ENCODE measurements at places on chromosomes 12 and 14.

- peak; percentile 18 for DNase-seq
These were observed 5.5 kb upstream of the CISTR start for GRCh38 chr12:53757101-53757770.

DNA sequence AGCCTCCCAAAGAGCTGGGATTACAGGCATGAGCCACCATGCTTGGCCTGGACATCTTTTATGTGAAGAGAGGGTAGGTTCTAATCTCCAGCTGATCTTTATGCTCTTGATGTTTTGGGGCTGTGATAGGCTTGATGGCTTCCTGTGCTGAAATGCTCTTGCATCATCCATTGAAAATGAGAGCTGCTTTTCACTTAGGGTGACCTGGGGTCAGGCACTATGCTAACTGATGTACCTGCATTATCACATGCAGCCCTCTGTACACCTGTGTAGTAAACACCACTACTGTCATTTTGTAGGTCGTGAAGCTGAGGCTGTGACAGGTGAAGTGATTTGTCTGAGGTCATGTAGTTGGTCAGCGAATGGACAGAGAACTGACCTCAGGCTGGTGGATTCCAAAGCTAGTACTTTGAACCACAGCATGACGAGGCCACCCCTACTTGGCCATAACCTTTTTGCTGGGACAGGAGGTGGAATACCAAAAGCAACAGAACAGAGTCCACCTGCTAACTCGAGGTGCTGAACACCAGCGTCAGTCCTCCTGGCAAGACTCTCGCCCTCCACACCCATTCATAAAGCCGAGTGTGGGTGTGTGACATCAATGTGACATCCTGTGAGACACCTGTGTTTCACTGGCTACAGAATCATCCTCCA lies 69.1 kb downstream of the C12orf75 start:
- DNase-seq, result no peak

GRCh38 chr12:49201595-49202295 lies 12.9 kb upstream of the TUBA1A start:
- no peak for DNase-seq

DNA sequence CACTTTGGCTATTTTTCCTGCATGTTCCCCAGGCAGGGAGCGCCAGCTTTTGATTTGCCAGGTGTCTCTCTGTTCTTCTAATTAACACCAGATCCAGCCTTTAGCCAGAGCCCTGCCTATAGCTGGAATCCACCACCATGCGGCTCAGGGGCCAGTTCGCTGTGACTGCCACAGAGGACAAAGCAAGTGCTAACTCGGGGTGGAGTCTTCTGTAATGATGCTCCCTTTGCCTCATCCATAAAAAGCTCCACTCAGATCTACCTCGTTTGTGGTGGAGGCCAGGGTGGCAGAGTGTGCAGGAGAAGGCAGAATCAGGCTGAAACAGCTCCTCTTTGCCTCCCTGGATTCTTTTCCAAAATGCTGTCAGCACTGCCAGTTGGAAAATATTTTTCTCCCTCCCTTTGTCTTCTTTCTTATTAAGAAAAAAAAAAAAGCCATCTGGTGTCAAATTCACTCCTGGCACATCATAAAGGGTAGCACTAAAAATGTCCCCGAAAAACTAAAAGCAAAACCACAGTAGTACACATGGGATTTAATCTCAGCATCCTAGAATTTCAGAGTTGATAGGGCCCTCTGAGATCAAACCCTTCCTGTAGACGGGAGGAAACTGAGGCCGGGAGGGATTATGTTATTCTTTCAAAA lies 18.0 kb upstream of the CTDSP2 start:
- DNase-seq, result no peak

- DNase-seq, result no peak
These were observed 25.8 kb downstream of the KCNK10 start for GRCh38 chr14:88297306-88297705.

DNA sequence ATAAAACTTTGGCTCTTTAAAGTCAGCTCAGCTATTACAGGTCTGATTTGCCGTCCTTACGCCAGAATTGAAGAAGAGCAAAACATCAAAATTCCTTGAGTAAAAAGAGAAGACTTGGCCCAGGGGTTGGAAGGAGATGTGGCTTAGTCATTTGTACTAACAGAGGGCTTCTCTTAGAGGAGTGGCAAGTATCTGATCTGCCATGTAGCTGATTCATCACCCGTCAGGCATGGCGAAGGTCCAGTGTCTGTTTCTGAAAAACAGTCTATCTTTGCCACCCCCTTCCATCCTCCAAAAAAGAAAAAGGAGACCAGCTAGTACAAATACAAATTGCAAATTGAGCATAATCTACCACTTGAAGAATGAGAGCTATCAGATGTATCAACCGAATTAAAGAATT lies 91.9 kb downstream of the RAD52 start:
- no peak for DNase-seq

- DNase-seq, result no peak
These were observed 32.1 kb upstream of the FRMD6 start for GRCh38 chr14:51619561-51619960.

DNA sequence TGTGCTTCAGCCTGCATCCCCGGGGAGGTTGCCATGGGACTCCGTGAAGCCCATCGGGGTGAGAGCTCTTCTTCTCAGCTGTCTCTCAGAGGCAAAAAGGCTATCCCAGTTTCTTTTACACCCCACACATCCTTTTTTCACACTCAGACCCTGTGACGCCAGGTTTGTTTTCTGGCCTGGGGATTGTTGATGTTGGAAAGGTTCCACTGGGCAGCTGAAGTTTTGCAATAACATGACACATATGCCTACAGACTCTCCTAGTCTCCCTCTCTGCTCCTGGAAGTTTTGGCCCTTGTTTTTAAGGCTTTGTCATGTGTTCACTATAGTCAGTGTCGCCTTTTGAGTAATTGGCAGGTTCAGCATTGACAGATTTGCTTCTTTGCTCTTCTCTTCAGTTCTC lies 118.6 kb downstream of the SMOC1 start:
- no peak for DNase-seq

DNA sequence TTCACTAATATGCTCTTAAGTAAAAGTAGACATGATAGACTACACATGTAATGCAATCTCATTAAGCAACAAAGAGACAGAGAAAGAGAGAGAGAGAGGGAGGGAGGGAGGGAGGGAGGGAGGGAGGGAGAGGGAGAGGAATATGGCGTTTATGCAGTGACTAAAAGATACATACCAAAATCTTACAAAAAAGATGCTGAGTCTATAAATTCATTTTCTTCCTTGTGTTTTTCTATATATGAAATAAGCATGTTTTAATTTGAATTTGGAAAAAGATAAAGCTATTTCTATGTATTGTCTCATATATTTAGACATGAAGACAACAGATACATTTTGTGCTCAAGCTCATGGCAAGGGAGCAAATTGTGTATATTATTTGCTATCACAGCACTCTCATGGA lies 44.1 kb downstream of the LRFN5 start:
- DNase-seq, result no peak

- DNase-seq, result no peak
These were observed 34.4 kb downstream of the DIO2 start for GRCh38 chr14:80176893-80177292.

DNA sequence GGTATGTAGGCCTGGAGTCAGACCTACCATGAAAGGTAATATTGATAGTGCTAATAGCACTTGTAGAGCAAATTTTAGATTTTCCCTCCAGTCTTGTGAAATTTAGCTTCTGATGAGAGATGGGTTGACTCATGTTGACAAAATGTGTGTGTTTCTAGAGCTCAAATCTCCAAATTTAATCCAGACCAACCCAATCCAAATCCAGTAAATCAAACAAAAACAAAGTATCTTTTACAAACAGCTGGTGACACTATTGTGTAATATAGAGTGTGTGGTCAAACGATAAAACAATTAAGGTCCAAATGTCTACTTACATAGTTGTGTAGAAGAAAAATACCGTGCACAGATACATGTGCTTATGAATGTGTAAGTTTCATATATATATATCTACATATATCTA lies 63.4 kb upstream of the KITLG start:
- DNase-seq, result no peak

GRCh38 chr12:48787791-48788523 lies 932 bp downstream of the ADCY6 start:
- no peak for DNase-seq

DNA sequence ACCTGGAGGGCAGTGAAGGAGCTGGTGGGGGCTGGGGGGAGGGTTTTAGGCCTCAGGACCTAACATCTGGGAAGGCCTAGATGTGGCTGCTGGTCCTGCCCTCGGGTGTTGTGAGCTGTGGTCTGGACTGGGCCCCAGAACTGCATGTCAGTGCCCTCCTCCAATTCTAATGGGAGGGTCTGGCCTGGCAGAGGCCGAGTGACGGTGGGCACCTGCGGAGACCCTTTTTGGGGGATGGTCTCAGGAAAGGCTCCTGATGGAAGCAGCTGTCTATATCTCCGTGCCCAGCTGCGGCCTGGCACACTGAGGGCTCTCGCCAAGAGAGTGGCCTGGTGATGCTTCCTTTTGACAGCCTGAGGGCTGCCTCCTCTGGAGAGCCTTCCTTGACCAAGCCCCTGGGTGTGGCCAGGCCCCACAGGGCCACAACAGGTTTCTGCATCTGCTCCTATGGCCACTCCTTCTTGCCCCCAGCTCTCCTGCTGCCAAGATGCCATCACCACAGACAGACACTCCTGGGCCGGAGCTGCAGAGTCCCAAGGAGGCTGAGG lies 5.3 kb downstream of the EXOC3L4 start:
- DNase-seq, result no peak

GRCh38 chr12:25107920-25108319 lies 87.0 kb downstream of the DNAI7 start:
- DNase-seq, result no peak

DNA sequence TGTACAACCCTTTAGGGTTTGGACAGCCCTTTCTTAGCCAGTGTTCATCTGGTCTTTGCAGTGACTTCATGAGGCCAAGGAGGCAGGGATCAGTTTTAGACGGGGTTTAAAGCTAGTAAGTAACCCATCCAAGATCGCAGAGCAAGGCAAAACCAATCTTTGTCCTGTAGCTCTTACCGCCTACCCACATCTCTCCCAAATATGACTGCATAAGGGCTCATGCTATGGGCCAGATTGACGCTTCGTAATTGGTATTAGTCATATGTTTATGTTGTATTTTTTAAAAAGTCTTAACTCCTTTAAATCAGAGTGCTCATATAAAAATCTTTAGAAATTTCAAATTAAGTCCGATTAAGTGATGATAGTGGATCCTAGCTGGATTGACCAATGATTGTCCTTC lies 3.7 kb upstream of the CLMN start:
- DNase-seq, result no peak

GRCh38 chr14:100212476-100213333 lies 26.2 kb upstream of the YY1 start:
- no peak for DNase-seq

DNA sequence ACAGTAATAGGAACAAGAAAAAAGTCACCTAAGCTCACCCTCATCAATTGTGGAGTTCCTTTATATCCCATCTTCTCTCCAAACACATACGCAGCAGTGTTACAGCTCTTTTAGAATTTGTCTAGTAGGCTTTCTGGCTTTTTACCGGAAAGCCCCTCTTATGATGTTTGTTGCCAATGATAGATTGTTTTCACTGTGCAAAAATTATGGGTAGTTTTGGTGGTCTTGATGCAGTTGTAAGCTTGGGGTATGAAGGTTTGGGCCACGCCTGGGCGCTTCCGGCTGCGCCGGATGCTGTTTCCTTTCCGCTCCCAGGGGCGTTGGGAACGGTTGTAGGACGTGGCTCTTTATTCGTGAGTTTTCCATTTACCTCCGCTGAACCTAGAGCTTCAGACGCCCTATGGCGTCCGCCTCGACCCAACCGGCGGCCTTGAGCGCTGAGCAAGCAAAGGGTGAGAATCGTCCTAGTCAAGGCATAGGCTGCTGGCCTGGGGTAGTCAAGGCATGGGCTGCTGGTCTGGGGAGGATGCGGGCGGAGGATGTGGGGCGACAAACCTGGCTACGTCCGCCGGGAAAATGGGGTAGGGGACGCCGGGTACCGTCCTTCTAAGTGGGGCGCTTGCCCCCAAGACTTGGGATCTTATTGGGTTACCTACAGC lies at the start of the genes C12orf57 and RNU7-1:
C12orf57 (plus strand) TSS at position 301 of the 659 bp plus-strand sequence; CDS start at position 401, 100 bp downstream.
RNU7-1 (plus strand) TSS at position 95 of the 659 bp plus-strand sequence.
- peak; percentile 87 for DNase-seq

DNA sequence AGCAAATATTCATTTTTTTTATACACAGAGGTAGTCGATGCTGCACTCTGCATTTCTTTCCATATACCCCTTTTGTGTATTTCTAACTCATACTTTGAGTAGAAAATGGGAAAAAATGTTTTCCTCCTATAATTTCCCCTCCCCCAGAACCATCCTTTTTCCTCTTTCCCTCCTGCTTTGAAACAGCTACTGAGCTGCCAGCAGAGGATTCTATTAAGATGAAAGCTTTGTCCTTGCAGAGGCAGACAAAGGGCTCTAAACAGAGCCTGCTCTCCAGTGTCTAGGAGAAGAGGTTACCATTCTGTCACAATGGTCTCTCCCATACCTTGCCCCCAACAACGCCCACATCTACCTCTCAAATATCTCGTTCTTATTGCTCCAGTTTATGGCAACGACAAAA lies 74.6 kb upstream of the OSBPL8 start:
- no peak for DNase-seq

- DNase-seq, result no peak
These were observed 2.8 kb downstream of the ISCU start for GRCh38 chr12:108565146-108565545.

GRCh38 chr14:94378527-94379290 lies 9.7 kb downstream of the SERPINA1 start:
- DNase-seq, result no peak

- DNase-seq, result no peak
These were observed 224.8 kb downstream of the DACT1 start for GRCh38 chr14:58862416-58863160.

GRCh38 chr12:71536279-71536938 lies 96.8 kb downstream of the LGR5 start:
- DNase-seq, result no peak

GRCh38 chr12:104460973-104461698 lies 4.4 kb downstream of the CHST11 start:
- no peak for DNase-seq

DNA sequence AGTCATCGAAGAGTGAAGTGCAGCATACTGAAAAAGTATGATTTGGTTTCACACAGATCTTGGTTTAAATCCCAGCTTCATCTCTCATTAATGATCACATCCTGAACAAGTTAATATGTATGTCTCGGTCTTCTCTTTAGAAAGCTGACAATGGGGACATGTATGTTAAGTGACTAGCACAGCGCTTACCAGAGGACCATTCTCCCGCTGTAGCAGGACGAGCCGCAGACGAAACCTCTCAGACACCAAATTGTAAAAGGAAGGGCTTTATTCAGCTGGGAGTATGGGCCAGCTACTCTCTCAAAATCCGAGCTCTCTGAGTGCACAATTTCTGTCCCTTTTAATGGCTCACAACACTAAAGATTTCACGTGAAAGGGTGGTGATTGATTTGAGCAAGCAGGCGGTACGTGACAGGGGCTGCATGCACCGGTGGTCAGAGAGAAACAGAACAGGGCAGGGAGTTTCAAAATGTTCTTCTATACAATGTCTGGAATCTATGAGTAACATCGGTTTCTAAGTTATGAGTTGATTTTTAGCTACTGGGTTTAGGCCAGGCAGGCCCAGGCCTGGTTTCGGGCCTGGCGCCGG lies 682.4 kb downstream of the DIO2 start:
- no peak for DNase-seq

GRCh38 chr12:125098676-125099408 lies 33.6 kb downstream of the AACS start:
- no peak for DNase-seq

GRCh38 chr12:85007836-85008235 lies 28.2 kb downstream of the TSPAN19 start:
- DNase-seq, result no peak

Measured in NCI-H1105 (cell line).